Stimulated activated CD4-positive, alpha-beta T cell treated with anti-CD3 and anti-CD28 coated beads, TNF-alpha, amount 100 ng/mL, for 4 hours (primary cell): ENCODE measurements at places on chromosomes 16 and 17.

- no peak for DNase-seq
These were observed 1049.1 kb upstream of the GOT2 start for GRCh38 chr16:59783191-59783590.

DNA sequence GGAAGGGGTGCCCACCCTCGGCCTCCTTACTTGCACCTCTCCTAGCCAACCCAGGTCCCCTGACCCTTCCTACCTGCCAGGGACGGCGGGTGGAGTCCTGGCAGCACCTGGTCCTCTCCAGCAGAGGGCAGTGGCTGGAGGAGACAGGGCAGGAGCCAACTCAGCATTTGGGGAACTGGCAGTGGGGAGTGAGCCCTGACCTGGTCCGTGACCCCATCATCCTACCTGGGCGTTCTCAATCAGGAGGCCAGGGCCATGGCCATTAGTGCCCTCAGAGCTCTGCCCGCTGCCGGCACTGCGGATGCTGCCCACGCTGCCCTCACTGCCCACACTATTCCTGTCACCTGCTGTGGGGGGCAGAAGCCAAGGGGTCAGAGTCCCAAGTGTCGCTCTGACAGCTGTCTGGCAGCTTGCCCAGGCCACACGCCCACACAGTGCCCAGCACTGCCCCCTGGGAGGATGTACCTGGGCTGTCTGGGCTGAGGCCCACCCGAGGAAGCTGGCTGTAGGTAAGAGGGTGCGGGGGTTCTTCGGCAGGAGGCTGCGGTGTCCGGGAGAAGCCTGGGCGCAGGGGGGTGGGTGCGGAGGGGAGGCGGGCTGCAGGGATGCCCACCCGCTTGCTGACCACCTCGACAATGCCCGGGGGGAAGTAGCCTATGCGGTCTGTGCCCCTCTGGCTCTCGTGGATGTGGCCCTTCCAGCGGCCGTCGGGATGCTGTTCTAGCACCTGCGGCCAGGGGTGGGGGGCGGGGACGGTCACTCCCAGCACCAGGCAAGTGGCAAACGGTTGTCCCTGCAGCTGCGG, 10.8 kb downstream of the CASKIN2 start:
- no peak for DNase-seq

GRCh38 chr16:591892-592517, 2.1 kb downstream of the RAB40C start:
- no peak for DNase-seq

- no peak for DNase-seq
These were observed 19.0 kb downstream of the C16orf96 start for GRCh38 chr16:4574919-4575705.

DNA sequence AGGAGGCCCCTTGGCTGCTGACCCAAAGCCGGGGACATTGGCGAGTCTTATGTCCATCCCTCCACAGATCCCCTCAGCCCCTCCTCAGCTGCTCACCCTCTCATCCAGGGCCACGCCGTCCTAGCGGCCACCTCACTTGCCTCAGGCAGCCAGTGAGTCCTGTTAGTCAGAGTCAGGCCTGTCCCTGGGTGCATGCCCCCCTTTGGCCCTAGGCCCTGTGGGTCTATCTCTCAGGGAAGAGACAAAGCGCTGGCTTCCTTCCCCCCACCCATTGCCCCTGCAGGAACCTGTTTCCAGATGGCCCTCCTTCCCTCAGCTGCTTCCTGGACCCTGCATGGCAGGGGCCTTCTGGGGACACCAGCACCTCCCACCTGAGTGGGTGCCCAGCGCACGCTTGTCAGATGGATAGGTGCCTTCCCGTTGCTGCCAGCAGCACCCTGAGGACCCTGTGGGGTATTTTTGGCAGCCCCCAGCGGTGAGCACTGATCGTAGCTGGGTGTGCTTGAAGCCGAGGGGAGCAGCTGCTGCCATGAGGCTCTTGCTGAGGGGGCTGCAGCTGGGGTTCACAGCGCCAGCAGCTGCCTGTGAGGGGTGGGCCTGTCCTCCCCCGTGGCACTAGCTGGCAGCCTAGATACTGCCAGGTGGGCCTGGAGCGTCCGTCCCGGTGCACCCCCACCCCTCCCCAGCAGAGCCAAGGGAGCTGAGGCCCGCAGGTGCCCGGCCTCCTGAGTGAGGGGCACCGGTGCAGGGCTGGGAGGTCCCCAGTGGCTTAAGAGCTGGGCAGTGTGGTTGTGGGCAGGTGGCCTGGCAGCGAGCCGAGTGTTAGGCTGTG, 8.4 kb downstream of the DBNDD1 start:
- DNase-seq: no peak

DNA sequence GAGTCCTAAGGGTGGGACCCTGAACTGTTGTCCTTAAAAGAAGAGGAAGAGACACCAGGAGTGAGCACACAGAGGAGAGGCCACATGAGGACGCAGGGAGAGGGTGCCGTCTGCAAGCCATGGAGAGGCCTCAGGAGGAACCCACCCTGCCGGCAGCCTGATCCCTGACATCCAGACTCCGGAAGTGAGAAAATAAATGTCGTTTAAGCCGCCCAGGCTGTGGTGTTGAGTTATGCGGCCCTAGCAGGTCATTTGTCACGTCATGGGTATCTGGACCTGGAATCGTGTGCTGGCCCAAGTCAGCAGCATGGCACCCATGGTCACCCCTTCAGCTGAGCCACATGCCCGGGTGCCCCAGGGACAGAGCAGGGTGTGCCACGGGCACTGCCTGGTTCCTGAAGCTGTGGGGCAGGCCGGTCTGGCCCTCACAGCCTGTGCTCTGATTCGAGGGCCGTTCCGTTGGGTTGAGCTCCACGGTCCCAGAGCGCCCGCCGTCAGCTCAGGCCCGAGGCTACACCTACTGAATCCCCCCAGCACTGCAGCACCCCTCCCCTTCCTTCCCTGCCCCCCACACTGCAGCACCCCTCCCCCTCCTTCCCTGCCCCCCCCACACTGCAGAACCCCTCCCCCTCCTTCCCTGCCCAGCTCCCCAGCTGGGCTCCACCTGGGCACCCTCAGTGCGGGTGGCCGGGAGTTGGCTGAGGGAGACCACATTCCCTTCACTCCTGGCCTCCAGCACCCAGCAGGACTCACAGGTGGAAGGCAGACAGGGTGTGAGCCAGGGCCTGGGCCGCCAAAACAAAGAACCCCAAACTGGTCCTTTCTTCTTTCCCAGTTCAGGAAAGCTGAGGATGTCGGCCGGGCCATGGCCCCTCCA, 2.7 kb upstream of the CCDC57 start:
- no peak for DNase-seq

GRCh38 chr16:70793851-70794502, 7.0 kb downstream of the VAC14 start:
- DNase-seq: no peak
